ENCODE measurements at places on chromosomes 7 and 10.

DNA sequence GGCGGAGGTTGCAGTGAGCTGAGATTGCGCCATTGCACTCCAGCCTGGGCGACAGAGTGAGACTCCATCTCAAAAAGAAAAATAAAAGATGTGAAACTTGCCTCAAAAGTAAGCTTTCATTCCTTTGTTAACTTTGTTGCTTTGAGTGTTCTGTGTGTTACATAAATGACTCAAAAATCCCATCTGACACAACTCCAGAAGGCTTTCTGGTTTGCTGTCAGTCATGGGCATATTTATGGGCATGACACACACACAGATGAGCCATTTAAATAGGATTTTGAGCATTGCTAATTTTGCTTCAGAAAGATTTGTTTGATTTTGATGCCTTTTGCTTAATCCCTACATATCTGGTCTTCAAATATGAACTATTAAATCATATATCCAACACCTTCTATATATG lies 82.6 kb downstream of the CACNB2 start:
- DNase-seq = no peak

DNA sequence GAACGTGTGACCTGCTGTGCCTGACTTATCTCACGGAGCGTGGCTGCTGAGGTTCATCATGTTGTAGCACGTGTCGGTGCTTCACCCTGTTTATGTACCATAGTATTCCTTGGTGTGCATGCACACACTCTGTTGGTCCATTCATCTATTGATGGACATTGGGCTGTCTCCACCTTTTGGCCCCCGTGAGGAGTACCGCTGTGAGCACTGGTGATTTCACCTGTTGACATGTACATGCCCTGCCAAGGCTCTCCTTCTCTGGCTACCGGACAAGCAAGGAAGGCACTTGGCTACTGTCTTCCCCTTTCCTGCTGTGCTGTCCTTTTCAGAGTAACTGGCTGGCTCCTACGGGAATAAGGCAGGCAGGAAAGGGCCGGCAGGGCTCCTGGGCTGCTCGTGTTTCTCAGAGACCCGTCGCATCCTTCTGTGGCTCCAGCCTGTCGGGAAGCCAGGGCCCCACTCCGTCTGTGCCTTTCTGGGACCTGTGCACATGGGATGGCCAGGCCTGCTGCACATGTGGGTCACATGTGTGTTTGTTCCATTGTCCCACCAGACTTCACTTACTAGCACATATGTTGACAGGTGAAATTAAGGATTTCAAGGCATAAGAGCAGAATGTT lies 17.8 kb upstream of the TBRG4 start:
- no peak for DNase-seq

DNA sequence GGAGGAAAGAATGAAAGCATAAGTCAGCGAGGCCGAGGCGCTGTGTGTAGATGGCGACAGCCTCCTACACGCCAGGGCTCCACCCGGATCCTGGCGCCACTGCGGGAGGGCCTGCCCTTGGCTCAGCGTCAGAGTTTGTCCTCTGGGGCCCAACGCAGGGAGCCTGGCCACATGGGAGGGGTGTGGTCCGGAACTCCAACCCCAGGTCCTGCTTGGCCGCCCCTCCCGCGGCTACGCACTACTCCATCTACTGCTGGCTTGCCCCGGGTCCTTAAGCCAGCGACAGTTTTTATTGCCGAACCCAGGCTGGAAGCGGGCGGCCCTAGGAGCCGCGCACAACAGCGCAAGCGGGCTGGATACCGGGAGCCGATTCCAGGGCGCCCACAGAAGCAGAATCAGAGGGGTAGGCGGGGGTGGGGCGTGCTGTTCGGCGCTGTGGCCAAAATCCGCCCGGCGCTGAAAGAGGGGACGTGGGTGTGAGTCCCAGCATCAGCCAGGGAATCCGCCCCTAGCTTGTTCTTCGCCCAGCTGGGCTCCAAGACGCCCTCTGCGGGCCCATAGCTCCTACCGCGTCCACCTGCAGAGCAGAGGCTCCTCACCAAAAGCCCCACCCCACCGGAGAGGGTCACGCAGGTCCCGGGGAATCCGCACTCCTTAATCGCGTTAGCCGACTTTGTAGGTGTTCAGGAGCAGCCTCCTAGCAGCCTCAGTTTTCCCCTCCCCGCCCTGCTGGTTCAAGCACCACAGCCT lies 4.5 kb downstream of the KAZALD1 start:
- peak; percentile 30 for DNase-seq

DNA sequence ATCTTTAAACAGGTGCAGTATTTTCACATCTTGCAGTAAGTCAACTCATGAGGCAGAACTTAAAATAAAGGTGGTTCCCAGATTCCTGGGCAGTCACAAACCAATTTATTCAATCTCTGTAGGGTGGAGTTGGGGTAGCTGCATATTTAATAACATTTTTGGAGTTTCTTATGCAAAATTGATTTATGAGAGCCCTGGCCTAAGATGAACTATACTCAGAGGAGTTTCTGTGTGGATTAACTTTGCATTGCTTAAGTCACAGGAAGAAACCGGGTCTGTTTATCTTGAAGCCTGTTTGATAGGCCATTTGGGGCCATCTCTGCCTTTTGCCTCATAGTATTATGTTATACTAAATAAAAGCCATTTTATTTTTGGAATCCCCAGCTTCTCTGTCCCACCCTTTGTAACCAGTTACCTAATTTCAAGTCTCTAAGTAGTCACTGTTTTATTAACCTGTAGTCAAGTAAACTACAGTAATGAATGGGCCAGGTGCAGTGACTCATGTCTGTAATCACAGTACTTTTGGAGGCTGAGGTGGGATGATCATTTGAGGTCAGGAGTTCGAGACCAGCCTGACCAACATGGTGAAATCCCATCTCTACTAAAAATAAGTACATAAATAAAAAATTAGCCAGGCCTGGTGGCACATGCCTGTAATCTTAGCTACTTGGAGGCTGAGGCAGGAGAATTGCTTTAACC lies 104.4 kb upstream of the FAM3C start:
- DNase-seq = no peak

DNA sequence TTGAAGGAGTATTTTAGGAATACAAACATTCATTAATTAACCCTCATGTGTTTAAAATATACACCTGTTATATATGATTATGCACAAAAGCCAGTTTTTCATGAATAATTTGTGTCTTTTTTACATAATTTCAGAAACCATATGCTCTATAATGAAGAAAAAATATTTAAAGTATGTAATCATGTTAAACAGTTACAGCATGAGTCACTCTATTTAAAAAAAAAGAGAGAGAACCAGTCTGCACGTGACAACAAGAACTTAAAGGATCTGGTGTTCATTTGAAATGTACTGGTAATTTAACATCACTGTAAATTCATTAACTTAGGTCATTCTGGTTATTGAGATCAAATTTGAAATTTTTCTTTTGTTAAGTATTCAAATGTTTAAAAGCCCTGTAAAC lies 228.5 kb downstream of the CACNB2 start:
- no peak for DNase-seq

- DNase-seq = no peak
These were observed 132.5 kb downstream of the GRID1 start for GRCh38 chr10:86234107-86234506.

DNA sequence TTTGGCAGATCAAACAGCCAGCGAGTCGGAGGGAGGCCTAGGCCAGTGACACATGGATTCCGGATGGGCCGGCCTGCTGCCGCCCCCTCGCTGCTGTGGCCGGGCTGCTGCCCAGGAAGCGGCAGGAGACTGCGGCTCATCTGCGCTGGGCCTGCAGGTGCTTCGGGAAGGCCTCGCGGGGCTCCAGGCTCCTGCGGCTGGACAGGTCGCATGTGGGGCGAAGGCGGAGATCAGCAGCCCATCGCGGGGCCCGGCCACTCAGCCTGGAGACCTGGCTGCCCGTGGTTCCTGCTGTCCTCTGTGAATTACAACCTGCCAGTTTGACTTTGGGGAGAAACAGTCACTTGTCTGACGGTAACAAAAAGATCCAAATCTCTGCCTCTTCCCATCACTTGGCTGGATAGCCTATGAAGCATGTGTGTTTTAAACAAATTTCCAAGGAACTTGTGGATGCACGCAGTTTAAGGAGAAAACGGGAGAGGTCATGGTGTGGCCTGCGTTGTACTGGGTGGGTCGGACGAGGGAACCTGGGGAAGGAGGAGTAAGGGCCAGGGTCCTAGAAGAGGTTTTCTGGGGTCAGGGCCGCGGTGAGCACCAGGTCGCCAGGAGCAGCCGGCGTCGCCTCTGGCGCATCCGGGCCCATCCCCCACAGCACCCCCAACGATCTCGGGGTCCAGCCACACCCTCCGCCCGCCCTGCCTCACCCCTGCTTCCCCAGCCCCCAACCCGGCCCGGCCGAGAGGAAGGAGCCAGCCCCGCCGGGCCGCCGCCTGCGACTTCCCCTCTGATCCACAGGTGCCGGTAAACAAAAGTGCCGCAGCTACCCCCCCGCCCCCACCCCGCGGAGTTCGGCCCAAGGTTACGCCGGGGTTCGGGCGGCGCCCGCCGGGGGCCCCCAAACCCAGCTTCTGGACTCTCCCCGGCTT lies 1.6 kb downstream of the SPOCK2 start:
- DNase-seq = peak; percentile 56

- no peak for DNase-seq
These were observed 98.2 kb upstream of the PITRM1 start for GRCh38 chr10:3270577-3271316.

DNA sequence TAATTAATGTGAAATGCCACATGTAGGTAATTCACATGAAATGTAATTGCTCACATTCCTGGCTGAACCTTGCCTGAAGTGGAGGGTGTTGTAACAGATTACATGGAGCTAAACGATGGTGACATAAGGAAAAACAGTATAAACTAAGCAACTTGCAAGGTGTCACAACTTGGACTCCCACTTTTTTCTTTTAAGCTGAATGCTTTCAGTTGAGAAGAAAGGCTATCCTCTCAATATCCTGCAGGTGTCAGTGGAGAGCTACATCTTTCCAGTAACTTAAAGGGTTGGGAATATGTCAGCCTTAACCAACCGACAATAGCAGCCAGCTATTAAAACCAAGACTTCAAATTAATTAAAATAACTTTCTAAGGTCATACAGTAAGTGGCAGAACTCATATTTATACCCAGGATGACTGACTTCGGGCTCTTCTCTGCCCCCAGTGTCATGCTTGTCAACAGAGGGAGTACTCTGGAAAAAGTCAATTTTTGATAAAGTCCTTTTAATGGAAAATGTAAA lies 33.7 kb downstream of the NRBF2 start:
- DNase-seq = no peak

DNA sequence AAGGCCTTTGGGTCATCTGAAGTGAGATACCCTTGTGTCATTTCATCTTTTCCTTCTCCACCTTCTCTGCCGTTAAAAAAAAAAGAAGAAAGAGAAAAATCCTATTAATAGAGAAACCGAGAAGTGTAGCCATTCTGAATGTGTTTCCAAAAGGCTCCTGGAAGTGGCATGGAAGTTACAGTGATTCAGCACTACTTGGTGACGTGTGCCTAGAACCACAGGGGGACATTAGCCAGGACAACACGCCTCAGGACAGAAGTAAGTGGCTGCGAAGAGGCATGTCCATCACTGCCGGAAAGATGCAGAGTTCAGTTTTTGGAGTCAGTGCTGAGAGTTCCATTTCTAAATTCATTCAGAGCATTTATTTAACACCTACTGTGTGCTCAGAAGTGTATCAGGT lies 6.3 kb downstream of the HTRA1 start:
- no peak for DNase-seq

DNA sequence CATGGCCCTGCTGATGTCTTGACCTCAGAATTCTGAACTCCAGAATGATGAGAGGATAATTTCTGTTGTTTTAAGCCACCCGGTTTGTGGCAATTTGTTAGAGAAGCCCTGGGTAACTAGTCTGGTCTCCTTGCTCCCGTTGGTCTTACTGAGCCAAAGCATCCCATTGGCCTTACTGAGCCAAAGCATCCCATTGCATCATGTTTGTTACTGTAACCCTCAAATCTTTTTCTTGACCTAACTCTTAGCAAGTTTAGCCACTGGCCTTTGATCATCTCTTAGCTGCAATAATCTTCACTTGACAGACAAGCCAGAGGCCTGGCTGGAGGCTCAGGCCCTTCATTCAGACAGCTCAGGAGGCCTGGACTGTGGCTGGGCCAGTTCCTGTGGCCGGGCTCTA lies 21.8 kb downstream of the TBXAS1 start:
- no peak for DNase-seq

GRCh38 chr7:80940539-80941207 lies 21.8 kb upstream of the SEMA3C start:
- DNase-seq = no peak

DNA sequence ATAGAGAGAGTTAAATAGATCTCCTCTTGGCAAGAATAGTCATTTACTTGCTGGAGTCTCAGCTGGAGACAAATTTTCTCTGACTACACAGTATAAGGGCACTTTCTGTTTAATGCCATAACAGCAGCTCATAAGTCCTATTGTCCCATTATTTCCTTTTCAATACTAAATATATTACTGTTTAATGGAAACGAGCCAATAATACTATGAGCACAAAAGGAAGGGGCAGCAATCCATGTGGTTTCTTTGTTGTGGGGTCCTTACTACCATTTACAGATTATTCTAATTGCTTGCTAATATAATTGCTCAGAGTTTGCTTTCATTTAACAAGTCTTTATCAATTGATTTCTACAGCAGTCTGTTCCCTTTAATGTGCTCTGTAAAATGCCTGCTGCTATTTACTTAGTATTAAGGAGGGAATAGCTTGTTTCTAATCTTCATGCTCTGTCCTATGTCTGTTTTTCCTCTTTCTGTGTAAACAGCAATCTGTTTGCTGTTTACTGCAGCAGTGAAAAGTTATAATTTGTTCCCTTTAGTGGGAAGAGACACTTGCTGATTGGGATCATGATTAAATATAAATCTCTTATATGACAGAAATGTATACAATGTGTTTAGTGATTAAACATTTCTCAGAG lies 296.2 kb upstream of the SMIM30 start:
- no peak for DNase-seq

DNA sequence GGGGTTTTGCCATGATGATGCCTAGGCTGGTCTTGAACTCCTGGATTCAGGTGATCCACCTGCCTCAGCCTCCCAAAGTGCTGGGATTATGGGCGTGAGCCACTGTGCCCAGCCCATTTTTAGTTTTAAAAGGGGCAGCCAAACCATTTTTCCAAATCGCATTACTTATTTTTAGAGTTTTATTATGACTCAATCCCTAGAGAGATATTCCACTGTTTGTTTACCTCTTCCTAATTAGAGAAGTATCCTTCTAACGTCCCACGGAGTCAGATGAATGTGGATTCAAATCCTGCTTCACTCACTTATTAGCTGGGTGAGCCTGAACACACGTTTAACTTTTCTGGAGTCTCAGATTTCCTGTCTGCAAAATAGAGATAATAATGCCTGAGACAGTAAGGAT lies 15.2 kb downstream of the WNT8B start:
- DNase-seq = no peak

DNA sequence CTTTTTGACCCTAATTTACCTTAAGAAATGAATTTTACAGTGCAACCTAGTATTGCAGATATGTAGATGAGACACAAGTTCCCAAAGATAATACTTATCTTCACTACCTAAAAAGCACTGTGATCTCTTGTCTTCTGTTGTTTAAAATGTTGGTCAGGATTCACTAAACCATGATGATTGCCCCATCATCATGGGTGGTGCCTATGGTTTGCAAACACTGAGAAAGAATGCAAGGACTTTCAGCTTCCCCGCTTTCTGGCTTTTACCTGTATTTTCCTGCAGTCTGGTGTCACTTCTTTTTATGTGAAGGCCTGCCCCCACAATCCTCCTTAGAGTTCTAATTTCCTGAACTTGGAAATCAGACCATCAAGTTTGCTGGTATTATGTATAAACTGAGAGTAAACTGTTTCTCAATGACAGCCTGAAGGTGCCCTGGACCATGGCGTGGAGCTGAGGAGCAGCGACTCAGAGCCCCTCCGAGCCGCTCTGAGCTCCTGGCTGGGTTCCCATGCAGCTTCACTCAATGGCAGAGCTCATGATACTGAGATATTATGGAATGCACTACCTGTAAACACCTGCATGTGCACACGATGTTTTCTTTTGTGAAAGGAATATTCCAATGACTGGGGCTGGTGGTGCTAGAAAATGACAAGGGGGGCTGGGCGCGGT lies 118.4 kb upstream of the EFCAB10 start:
- DNase-seq = no peak

Data from stimulated activated CD4-positive, alpha-beta T cell treated with anti-CD3 and anti-CD28 coated beads, Interleukin-12 subunit alpha, Interleukin-12 subunit beta, amount 100 ng/mL, for 4 hours (primary cell).